ENCODE measurements at places on chromosomes 16 and 17.

- no peak for DNase-seq
Measured at GRCh38 chr16:69839240-69839688, 77.1 kb downstream of the WWP2 start.

DNA sequence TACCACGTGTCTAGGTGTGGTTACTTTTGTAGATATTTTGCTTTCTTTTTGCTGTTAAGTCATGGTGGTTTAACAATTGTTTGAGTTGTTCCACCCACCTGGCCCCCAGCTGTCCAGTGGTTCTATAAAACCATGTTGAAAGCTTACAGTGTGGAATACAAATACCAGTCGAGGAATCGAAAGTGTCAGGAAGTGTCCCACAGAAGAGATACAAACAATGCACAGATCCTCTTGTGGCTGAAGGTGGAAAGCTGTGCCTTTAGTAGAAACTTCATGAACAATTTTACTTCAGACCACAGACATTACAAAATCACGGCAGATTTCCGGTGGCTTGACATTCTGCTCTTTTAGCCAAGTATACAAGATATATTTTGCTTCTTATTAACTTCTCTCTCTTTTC is 782.4 kb upstream of the SOX9 start:
- DNase-seq: no peak

DNA sequence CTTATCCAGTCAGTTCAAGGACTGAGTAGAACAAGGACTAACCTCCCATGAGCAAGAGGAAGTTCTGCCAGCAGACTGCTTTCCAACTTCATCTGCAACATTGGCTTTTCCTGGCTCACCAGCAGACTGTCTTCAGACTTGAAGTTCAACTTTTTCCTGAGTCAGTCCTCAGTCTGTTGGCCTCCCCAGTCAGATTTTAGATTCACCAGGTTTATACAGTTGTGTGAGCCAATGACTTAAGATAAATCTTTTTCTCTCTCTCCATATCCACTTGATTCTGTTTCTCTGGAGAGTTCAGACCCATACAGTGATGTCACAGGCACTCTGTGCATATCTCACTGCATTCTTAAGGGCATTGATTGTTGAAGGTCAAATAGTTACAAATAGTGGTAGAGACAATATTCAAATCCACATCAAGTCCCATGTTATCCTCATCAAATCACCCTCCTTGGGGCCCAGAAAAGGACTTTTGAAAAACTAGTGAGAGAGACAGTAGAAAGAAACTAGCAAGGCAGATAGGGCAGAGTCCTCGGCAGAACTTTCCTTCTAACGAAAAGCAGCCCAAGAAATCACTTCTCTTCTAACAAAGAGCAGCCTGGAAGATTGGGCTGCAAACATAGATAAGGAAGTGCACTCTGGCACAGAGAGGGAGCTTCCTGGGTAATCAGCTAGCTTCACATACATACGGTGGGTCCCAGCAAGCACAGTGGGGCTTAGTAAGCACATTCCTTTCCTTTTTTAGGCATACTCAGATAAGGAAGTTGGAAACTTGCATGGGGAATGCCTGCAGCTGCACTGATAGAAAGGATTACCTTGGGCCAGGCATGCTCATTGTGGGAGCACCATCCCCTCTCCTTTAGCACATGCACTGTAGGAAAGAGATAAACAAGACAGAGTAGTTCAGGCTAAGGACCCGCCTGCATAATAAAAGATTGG is 132.3 kb upstream of the FAM20A start:
- DNase-seq: peak; percentile 30

DNA sequence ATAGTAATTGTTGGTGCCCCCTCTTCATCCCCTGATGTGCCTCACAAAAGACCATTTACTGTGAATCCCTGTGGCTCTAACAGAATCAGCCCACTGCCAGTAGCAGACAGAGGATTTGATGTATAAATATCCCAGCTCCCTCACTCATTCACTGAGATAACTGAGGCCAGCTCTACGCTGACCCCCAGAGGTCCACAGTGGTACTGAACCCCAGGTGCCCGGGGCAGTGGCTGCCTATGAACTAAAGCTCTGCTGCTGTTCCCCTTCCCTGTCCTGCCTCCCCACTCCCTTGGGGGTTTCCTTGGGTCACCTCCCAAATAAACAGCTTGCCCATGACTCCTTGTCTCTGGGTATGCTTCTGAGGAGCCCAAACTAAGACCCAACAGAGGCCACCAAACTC is 295.8 kb downstream of the FOXL1 start:
- peak; percentile 67 for DNase-seq

DNA sequence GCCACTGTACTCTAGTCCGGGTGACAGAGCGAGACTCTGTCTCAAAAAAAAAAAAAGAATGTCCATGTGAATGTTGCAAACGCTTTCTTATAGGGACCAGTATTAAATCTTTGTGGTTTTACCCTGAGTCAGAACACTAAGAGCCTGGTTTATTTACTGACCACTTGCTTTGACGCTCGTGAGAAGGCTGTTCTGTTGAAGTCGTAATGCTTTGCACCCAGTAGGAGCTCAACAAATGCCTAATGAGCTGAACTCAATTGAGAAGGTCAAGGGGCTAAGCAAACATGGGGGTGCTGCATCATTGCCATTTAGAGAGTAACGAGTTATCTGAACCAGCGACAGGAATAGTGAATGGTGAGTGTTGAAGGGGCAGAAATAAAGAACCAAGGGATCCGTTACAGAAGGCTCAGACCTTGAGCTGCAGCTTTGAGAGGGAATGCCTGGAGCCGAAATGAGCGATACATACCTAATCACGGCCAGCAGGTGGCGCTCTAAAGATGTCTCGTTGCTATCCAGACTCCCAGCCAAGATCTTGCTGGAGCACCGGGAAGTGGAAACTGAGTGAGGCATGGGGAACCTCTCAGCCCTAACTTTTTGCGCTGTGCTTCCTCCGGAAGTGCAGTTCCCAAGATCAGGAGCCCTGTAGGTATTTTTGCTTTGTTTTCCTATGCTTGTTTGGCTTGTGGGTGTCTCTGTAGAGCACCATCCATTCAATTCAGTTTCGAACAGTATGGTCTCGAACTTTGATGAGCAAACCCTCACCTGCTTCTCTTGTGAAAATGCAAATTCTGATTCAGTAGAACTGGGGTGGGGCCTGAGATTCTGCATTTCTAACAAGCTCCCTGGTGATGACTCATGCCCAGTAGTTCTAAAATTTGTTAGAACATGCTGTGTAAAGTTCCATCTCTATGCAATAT is 12.6 kb upstream of the RNF222 start:
- DNase-seq: peak; percentile 88

Data from lung microvascular endothelial cell (primary cell).